ENCODE measurements at places on chromosomes 3 and 15.

GRCh38 chr3:177051411-177051810, 145.9 kb downstream of the TBL1XR1 start:
- DNase-seq: peak; percentile 63

- DNase-seq: no peak
Observed at GRCh38 chr3:156016902-156017301, 103.5 kb upstream of the KCNAB1 start.

DNA sequence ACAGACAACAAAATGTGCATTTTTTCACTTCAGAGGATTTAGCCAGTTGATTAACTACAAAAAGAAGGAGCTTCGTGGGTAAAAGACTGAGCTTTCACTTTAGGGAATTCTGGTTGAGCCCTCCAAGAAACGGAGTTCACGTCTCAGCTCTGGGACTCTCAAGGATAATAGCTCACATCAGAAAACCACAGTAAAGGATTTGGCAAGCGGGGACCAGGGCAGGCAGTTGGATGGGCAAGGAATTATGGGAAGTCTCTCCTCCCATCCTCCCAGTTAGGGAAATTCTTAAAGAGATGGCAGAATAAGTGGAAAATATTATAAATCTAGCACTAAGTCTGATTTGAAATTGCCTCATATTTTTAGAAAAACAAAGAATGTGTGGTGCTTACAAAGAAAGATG, 188.3 kb upstream of the EOMES start:
- no peak for DNase-seq

DNA sequence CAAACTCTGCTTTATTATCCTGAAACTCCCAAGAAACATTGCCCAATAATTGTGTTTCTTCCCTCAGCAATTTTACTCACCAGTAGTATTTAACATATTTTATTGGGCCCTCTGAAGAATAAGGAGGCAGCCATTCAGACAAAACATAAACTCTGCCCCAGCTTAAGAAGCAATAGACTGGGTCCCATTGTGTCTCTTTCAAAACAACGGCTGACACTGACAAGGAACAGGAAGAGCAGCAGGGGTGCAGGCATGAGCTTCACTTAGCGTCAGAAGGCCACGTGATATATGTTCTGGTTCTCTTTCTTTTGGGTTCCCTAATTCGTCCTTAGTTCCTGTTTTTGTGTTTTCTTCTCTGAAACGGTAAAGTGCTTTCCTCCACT, 242.3 kb downstream of the FHIT start:
- DNase-seq: no peak

GRCh38 chr3:114863848-114864247, 283.2 kb downstream of the ZBTB20 start:
- DNase-seq: no peak

DNA sequence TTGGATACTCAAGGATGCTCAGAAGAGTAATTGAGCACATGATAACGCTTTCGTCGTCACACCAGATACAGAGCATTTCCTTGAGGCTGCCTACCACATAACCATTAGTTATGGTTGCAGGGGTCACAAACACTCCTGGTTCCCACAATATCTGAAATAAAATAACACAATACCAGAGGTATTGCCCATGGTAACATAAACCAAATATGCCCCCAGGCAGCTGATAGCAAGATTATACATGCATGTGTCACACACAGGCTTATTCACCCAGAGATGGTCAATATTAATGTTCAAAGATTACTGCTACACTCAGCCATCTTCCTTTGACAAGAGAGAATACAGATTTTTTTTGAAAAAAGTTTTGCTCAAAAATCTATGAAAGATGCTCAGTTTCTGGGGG, 7.3 kb downstream of the RPL39L start:
- no peak for DNase-seq

DNA sequence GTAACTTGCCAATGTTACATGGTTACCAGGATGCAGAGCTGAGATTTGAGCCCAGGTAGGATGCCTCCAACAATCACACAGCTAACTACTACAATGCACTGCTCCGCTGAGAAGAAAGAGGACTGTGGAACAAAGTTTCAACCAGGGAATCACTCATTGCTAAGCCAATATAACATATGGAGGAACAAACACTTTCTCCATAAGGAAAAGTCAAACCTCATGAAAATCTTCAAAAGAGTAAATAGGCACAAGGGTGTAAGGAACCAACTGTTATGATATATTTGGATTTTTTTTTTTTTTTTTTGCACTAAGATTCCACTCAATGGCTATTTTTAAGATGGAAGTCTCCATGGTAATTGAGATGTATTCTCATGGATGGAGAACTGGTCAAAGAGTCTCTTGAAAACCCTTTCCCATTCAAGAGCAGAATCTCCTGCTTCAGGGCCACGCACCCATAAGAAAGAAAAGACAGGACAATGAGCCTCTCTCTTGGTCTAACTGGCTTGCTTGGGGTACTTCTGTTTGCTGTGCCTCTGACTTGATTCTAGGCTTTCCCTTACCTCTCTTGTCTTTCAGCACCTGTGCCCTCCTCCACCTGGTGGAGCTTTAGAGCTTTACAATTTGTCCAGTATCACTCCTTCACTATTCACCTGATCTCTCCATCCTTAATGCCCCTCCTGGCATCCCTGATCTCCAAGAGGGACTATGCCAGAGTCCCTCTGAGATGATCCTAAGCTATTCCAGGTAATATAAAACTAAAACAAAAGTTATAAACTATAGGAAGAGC, 252.8 kb downstream of the NTRK3 start:
- DNase-seq: no peak

DNA sequence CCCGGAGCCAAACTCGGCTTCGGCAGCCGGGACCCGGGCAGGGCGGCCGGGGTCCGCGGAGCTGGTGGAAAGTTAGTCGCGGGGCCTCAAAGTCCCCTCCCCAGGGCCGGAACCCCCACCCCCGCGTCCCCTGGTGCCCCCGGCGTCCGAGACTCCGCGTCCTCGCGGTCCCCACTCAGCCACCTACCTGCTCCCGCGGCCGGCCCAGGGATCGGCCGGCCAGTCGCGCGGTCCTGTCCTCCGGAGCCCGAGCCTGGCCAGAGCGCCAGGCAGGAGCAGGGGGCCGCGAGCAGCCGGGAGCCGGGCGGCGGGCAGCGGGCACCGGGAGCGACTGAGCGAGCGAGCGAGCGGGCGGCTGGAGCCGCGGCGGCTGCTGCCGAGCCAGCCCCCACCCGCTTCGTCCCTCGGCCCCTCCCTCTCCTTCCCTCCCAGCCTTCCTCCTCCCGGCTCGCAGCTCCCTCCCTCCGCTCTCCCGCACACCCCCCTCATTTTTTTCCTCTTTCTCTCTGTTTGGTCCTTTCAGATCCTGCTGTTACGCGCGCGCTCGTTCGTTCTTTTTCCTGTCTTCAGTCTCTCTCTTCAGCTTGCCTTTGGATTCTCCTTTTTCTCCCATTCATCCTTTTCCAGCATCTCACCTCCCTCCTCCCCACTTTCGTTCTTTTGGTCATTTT, at the start of gene MEGF11:
TSS of gene MEGF11 (minus strand) at position 333 of the 671 bp plus-strand sequence. CDS start 125,347 bp downstream, outside the sequence.
- DNase-seq: peak; percentile 55

- peak; percentile 93 for DNase-seq
Observed at GRCh38 chr3:13022348-13023234, 50.6 kb downstream of the IQSEC1 start.

Measured in BE2C (cell line).